ENCODE measurements at places on chromosomes 7 and 10.
A peak's percentile ranks its signal among the peaks of the same experiment; 100 is the strongest.

- no peak for DNase-seq
Measured at GRCh38 chr10:79413196-79413595, 32.2 kb downstream of the ZCCHC24 start.

GRCh38 chr10:131773370-131774343, 127.2 kb upstream of the PPP2R2D start:
- DNase-seq: no peak

- DNase-seq: no peak
Measured at GRCh38 chr7:117951691-117952280, 78.5 kb upstream of the CTTNBP2 start.

GRCh38 chr10:24360282-24361127, 151.6 kb downstream of the KIAA1217 start:
- DNase-seq: no peak

DNA sequence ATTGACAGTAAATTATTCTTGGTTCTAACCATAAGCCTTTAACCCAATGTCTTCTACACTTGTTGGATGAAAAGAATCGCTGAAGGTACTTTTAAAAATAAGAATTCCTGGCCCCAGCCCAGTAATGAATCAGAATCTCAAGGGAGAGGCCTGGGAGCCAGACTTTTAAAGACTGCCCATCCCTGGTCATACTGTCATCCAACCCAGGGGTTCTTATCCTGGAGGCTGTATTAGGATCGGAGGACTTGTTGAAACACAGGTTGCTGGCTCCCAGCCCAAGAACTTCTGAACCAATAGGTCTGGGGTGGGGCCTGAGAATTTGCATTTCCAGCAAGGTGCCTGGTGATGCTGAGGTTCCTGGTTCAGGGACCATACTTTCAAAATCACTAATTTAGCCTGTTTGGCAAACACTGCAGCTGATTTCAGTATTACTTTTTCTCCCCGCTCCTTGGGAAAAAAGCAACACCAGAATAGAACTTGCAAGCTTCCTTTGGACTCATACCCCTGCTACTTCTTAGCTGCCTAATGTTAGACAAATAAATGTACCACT, 79.5 kb upstream of the FAM133B start:
- no peak for DNase-seq

GRCh38 chr7:157604661-157605381, 268.0 kb downstream of the DNAJB6 start:
- no peak for DNase-seq

DNA sequence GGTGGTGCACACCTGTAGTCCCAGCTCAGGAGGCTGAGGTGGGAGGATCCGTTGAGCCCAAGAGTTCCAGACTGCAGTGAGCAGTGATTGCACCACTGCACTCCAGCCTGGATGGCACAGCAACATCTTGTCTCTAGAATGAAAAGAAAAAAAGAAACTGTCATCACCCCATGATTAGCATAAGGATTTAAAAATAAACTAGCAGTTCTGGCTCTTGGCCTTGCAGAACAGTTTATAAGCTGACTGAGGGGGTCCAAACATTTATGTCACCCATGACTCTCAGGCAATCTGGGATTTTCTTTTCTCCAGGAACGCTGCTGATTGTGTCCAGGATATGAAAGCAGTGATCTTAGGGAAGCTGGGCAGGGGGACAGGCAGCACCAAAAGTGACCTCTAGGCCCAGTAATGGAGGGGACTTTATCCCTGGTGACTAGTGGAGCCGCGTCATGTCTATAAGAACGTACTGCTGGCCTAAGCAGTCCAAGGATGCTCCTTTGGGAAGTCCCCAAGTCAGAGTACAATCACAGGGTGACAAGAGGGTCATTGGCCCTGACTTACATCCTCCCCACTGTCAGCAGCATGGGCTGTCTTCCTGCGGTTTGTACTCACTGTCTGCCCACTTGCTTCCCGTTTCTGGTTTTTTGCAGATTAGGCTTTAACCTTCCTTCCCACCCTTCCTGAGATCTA, 177.4 kb downstream of the ARHGAP12 start:
- no peak for DNase-seq

GRCh38 chr10:79313911-79314439, 33.3 kb upstream of the PPIF start:
- DNase-seq: no peak

- DNase-seq: no peak
Measured at GRCh38 chr7:120272701-120273475, at the start of gene KCND2. TSS of gene KCND2 (plus strand) at chr7:120273175.

GRCh38 chr7:79619216-79619615, 165.7 kb upstream of the MAGI2 start:
- no peak for DNase-seq

DNA sequence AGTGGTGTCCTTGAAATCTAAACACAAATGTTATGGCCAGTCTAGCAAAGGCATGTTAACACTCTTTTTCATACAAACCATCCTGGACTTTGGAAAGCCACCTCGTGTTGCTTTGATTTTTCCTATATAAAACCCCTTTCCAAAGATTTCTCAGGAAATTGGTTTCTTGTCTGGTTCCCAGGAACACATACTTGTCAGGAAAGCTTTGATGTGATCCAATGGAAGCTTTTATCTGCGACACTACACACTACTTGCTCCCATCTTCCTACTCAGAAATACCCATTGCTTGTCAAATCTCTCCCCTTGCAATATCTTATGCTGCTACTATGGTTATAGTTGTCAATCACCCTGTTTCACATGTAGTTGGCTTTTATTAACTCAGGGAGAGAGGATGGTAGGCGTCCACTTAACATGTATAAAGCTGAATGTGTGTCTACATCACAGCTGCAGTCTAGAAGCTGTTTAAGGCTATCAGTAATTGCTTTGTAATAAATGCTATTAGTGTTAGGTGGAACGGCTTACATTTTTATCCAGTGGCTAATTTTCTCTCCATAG, 189.6 kb downstream of the GPAM start:
- DNase-seq: no peak

GRCh38 chr10:126247446-126247975, 140.8 kb downstream of the ADAM12 start:
- DNase-seq: peak; percentile 98

DNA sequence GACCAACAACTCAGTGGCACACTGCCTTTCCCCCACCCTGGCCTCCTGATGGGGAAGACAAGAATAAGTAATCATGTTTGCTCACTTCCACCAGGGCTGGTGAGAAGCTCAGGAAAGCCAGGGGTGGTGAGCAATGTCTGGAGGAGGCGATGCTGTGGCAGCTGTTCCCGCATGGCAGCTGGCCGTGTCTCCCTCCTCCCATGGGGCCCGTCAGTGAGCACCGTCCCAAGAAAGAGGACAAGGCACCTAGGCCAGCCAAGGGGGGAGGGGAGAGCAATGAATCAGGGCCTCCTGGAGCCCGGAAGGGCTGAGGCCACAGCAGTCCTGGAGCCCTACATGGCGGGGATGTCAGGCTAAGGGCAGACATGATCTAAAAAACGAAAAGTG, 69.2 kb upstream of the INSIG1 start:
- DNase-seq: no peak

GRCh38 chr10:1272777-1273161, 216.6 kb downstream of the WDR37 start:
- no peak for DNase-seq

DNA sequence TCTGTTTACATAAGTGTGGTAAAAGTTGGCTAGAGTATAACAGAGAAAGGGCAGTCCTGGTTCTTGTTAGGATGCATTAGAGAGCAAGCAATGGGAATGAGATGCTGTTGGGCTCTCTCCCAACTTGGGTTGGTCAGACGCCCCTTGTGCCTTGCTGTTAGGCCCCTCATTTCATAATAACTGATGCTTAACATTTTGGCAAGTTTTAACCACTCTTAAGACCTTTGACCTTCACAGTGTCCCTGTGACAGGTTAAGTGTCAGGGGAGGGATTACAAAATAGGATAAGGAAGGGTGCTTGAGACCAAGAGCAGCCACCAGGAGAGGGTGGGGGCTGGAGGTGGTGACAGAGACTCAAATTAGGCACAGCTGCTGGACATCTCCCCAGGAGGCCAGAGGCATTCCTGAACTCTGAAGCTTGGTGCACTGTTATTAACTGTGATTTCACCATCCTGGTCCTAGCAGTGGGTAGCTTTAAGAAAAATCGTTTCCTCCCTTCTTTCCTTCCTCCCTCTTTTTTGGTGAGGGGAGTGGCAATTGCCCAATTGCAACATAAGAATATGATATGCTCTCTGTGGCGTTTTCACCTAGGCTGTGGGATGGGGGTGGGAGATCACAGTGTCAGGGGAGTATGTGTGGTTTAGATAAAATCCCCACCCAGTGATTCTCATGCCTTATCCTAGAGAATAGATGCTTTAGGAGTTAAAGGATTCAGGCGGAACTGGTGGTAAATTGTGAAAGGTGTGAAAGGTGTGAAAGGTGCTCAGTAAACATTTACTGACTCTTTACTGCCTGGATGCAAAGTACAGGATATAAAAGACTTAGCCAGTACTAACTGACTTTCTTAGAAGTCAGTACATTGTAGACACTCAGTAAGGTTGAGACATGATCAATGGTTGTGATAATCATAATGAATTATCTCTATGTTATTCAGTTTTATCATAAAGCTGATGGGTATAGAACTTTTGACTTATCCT, 270.5 kb downstream of the BICC1 start:
- DNase-seq: no peak

DNA sequence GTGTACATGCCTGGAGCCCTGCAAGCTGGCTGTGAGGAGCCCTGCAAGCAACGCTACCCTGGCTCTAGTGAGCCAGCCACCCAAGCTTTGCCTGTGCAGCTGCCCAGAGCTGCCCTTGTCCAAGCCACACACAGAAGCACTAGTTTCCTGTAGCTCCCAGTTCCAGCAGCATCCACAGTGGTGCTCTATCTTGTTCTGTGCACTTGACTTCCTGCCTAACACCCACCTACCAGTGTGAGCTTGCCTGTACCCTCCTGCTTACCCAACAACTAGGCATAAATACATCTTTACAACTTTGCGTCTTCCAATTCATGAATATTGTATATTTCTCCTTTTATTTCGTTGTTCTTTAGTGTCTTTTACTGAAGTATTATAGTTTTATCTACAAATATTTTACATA, 32.2 kb upstream of the ZNF518A start:
- no peak for DNase-seq

DNA sequence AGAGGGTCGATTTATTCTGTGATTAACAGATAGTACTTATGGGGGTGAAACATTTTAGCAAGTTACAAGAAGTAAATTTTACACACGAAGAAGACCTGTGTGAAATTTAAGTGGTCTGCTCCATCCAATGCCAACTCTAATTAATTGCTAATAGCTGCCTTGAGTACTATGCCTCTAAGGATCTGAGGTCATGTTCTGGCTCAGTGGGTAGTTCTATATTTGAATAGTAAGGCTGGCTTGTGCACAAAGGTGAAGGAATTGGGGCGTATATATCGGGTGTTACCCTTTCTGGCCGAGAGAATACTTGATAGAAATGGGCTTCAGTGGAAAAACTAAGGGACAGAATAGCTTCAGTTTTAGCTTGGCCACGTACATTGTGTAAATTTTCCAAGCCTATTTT, 345.2 kb upstream of the ANKRD30A start:
- no peak for DNase-seq

GRCh38 chr10:18681366-18681765, 22.1 kb downstream of the ARL5B start:
- DNase-seq: no peak

GRCh38 chr10:33087152-33087551, 129.1 kb upstream of the ITGB1 start:
- DNase-seq: no peak

DNA sequence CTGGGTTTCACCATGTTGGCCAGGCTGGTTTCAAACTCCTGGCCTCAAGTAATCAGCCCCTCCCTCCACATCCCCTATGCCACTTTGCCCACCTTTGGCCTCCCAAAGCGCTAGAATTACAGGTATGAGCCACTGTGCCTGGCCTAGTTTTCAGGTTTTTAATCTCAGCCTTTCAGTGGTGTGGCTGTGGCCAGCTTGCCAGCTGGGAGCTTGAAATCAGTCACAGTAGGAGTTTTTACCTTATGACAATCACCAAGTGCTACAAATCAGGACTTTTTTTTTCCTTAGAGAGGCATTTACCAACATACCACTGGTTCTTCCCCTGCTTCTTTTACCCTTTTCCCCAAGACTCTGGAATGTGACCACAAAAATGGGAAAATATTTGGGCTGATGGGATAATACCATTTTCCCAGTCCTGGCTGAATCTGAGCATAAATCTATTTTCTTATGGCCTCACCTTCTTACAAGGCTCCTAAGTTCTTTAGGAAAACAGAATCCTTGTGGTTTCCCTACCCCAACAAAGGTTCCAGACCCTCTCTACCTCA, 6.2 kb downstream of the STEAP4 start:
- DNase-seq: no peak

- no peak for DNase-seq
Measured at GRCh38 chr10:117260084-117260483, 19.2 kb downstream of the SLC18A2 start.

DNA sequence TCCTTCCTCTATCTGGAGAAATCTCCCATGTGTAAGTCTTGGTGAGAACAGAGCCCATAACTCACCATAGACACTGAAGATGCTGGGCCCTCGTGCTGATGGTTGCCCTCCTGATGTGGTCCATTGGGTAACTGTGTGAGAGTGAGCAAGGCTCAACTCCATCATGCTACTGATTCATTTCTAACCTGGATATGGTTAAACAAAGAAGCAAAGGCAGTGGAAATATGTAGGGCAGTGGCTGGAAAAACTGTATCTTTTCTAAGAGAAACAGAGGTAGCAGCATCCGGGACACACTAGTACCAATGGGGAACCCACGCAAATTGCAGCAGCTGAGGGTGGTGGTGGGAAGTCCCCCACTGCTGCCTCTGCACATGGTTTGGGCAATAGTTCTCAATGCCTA, 221.7 kb downstream of the KLF6 start:
- DNase-seq: no peak

DNA sequence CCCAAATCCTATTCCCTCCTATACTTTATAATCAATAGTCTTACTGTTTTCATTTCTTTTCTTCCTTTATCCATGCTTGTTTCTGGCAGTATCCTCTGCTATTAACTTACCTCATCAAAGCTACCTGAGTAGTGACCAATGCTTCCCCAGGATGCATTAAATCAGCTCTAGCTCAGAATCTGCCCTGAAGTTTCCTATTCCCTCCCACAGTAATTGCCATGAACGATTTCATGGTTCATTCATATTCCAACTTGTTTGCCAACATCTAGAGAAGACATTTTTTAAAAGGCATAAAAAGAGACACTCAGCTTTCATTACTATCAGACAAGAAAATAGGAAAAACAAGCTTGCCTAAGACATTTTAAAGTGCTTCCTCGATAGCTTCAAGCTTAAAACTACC, 42.3 kb downstream of the COA1 start:
- DNase-seq: no peak

All from non-pigmented ciliary epithelial cell (primary cell).